NK-92 treated with Interleukin-12 subunit alpha and Interleukin-12 subunit beta, amount 100 ng/mL, for 24 hours (cell line): ENCODE measurements at places on chromosomes 5 and 9.

GRCh38 chr9:92983984-92984589 lies 36.8 kb downstream of the FGD3 start:
- DNase-seq, result no peak

GRCh38 chr9:126607086-126607485 lies 6.6 kb upstream of the LMX1B start:
- DNase-seq, result no peak

DNA sequence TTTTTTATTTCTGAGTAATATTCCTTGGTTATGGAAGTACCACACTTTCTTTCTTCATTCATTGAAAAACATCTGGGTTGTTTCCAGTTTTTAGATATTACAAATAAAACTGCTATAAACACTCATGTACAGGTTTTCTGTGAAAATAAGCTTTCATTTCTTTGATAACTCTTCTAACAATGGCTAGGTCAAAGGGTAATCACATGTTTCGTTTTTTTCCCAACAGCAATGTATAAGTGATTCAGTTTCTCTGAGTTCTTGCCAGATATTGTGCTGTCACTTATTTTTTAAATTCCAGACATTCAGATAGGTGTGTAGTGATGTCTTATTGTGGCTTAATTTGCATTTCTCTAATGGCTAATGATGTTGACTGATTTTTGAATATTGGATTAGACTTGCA lies 16.7 kb upstream of the TNPO1 start:
- DNase-seq, result no peak

DNA sequence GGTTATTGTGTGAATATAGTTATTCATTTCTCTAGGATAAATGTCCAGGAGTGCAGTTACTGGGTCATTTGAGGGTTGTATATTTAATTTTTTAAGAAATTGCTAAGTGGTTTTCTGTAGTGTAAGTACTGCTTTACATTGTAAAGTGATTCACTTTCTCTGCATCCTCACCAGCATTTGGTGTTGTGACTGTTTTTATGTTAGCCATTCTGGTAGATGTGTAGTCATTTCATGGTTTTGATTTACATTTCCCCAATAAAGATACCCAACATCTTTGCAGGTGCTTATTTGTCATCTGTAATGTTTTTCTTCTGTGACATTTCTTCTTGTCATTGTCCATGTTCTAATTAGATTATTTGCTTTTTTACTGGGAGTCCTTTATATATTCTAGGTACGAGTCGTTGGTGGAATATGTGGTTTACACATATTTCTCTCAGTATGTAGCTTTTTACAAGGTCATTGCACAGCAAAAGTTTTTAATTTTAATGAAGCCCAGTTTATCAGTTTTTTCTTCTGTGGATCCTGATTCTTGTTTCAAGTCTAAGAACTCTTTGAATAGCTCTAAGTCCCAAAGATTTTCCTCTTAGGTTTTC lies 34.0 kb downstream of the SCGB3A1 start:
- DNase-seq, result no peak

DNA sequence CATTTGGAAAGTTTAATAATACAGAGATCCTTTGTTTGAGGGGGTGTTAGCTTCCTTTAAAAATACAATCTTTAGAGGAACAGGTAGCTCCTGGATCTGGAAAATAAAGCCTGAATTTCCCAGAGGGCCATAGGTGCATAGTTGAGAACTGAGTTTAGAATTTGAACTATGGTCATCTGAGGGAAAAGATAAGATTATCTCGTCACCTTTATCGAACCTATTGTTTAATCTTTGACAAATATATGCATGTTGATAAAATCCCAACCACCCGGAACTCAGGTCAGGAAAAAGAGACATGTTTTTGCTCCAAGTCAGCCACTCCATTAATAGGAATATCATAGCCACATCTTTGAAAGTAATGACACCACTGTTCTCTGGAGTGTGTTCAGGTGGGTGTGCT lies 91.7 kb upstream of the FAM169A start:
- no peak for DNase-seq

DNA sequence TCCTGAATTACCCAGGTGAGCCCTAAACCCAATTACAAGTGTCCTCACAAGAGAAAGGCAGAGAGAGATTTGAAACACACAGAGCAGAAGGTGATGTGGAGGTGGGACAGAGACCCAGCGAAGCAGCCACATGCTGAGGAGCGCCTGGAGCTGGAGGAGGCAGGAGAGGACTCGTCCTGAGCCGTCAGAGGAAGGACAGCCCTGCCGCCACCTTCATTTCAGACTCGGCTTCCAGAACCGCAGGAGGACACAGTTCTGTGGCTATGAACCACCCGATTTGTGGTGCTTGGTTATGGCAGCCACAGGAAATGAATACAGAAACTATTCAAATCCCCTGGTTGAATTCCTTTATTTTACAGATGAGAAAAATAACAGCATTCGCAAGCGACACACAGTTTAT lies 16.4 kb upstream of the FBP1 start:
- no peak for DNase-seq

DNA sequence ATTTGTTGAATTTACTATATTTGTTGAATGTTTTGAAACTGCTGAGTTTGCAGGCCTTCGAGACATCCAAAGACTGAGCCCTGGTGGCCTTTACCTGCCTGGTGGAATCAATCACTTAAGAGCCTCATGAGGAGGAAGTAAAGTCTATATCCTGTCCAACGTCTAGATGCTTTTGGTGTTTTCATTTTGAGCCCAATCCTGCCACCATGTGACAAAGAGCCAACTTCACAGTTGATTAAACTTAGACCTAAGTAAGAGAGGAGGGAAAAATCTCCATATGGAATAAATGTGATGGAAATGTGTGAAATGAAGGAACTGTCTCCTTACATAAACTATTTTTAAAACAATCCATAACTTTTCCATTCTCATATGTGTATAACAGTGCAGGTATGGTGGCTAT lies 220.1 kb downstream of the PRR16 start:
- no peak for DNase-seq

DNA sequence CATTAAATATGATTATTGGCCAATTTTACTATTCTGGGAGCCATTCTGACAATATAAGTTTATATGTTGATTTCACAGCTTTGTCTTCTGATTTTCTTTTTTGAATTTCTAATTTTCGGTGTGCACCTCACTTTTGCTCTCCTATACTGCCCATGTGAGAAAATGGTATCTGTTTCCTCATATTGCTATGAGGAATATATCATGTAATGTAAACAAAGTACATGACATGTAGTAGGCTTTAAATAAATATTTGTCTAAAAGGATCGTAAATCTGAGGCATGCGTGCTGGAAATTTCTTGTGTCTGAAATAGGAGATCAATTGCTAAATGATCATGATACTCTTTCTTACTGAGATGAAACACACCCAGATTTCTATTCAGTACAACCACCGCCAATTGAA lies 119.9 kb downstream of the ZDHHC21 start:
- DNase-seq, result no peak

DNA sequence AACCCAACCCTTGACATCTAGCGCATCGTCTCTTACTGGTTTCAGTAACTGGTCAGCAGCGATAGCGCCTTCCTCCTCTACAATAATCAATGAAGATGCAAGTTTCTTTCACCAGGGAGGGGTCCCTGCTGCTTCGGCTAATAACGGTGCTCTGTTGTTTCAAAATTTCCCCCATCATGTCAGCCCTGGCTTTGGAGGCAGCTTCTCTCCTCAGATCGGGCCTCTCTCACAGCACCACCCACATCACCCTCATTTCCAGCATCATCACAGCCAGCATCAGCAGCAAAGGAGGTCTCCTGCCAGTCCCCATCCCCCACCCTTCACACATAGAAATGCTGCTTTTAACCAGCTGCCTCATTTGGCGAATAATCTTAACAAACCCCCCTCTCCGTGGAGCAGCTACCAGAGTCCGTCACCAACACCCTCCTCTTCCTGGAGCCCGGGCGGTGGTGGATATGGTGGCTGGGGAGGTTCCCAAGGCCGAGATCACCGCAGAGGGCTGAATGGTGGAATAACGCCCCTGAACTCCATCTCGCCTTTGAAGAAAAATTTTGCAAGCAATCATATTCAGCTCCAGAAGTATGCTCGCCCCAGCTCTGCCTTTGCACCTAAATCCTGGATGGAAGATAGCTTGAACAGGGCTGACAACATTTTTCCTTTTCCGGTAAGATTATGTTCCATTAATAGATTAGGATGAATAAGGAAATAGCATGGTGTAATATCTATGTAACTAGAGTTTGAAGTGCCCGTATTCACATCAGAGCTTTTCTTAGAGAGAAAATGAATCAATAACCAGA lies 2.2 kb downstream of the CPEB4 start:
- no peak for DNase-seq

GRCh38 chr9:76651119-76651705 lies 113.0 kb upstream of the PCA3 start:
- no peak for DNase-seq

- no peak for DNase-seq
Measured at GRCh38 chr5:172602783-172603231, 38.3 kb upstream of the NEURL1B start.

- DNase-seq, result no peak
Measured at GRCh38 chr5:8234179-8234770, 365.3 kb downstream of the MTRR start.

- no peak for DNase-seq
Measured at GRCh38 chr5:91132550-91132949, 250.6 kb downstream of the ARRDC3 start.

- no peak for DNase-seq
Measured at GRCh38 chr5:124236361-124237205, 509.9 kb downstream of the ZNF608 start.
